ENCODE measurements at places on chromosomes 2 and 18.

- H3K27ac ChIP-seq = no peak overlapping the region
- H3K4me1 ChIP-seq = peaks cover 5% of the 10 kb centered on the region
Measured at GRCh38 chr2:45723857-45724256, 72.4 kb downstream of the PRKCE start.

GRCh38 chr2:30481323-30481800 is 34.3 kb downstream of the LCLAT1 start:
- no peaks in the 10 kb centered on the region for H3K36me3 ChIP-seq
- no peaks in the 10 kb centered on the region for H3K27me3 ChIP-seq
- H3K4me3 ChIP-seq = no peak overlapping the region
- H3K27ac ChIP-seq = no peak overlapping the region
- no peaks in the 10 kb centered on the region for H3K4me1 ChIP-seq

DNA sequence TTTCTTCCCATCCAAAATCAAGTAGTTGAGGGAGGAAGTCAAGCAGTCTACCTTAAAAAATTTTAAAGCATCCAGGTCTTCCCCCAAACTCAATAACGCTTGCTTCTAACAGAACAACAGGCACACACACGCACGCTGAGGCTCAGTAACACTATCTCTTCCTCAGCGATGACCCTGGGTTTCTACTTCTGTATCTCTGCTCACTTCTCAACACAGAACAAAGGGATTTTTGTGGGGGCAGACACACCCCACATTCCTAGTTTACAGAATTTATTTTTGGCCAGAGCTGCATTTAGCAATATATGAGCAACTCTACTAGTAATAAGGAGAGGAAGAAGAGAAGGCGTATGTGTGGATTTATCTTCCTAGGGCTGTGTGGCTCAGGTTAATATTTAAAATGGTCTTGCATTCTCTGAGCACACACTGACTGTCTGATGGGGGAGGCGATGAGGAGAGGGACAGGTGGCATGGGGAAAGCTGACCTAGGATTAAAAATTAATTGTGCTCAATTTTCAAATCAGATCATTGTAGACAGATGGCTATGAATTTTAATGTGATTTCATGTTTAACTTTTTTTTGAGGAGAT is 71.3 kb upstream of the PPM1B start:
- no peak for DNase-seq
- no peaks in the 10 kb centered on the region for H3K27me3 ChIP-seq
- H3K4me3 ChIP-seq = no peak overlapping the region
- H3K27ac ChIP-seq = no peak overlapping the region
- no peaks in the 10 kb centered on the region for H3K36me3 ChIP-seq

- no peak overlapping the region for H3K4me3 ChIP-seq
- no peak overlapping the region for H3K27ac ChIP-seq
- no peak for DNase-seq
- no peaks in the 10 kb centered on the region for H3K36me3 ChIP-seq
Measured at GRCh38 chr2:239382384-239382880, 18.4 kb downstream of the HDAC4 start.

DNA sequence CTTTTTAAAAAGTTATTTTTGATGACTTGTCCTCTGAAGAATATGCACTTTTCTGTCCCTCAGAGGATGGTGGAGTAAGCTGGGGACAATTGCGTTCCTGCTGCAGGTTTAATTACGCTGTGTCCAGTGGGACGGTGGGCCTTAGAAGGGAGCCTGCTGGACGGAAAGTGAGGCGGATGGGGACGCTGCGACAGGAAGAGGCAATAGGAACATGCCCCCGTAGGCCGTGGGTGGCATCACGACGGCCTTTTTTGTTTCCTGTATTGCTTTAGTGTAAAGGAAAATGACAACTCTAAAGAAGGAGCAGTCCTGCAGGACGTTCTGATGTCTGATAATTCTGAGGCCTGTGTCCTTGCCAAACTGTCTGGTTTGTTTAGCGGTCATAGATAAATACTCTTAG is 121.6 kb downstream of the NFATC1 start:
- no peaks in the 10 kb centered on the region for H3K4me1 ChIP-seq
- H3K36me3 ChIP-seq = no peaks in the 10 kb centered on the region
- H3K27me3 ChIP-seq = no peaks in the 10 kb centered on the region
- no peak overlapping the region for H3K4me3 ChIP-seq

DNA sequence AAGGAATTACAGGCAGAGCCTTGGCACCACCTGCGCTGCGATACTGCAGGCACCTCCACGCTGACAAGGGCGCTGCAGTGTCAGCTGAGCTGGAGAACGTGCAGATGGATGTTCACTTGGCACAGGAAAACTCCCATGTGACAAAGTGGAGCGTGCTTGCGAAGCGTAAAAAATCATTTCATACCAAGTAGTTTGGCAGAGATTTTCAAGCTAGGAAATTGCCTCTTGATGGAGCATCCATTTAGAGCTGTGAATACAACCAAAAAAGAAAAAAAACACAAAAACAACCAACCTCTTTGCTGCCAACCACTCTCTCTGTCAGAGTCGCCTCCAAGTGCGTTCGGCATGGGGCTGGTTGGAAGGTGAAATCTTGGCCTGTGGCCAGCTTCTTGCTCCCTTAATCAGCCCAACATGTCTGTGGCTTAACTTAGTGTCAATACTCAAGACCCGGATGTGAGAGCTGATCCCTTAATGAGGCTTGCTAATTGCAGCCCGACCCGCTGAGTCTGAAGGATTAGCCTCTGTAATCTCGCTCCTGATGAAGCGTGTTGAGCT is 38.1 kb downstream of the ACOXL start:
- no peak for DNase-seq
- peaks cover 5% of the 10 kb centered on the region for H3K4me1 ChIP-seq
- no peaks in the 10 kb centered on the region for H3K27me3 ChIP-seq
- no peak overlapping the region for H3K27ac ChIP-seq
- H3K36me3 ChIP-seq = no peaks in the 10 kb centered on the region
- no peak overlapping the region for H3K4me3 ChIP-seq
